ENCODE measurements at places on chromosomes 7 and 10.
A peak's percentile ranks its signal among the peaks of the same experiment; 100 is the strongest.

- DNase-seq = no peak
Measured at GRCh38 chr10:71600849-71601248, 118.7 kb downstream of the C10orf105 start.

GRCh38 chr10:97312897-97313296 is 6.2 kb upstream of the FRAT1 start:
- no peak for DNase-seq

DNA sequence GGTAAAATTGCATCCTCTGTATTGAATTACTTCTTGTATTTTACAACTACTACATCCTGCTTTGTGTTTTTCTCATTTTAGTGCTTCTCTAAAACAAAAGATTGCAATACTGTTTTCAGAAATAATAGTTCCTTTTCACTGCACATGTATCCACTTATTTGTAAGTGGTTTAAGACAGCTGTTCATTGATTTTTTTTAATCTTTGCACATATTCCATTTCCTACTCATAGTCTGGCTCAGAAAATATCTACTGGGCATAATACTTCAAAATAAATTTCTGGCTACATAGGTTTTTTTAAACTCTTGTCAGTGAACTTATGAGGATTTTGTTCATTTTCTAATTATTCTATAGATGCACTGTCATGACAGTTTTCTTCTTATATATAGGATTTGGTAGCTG is 54.8 kb downstream of the SND1 start:
- DNase-seq = no peak

GRCh38 chr10:102113261-102113955 is 6.8 kb downstream of the LDB1 start:
- no peak for DNase-seq

DNA sequence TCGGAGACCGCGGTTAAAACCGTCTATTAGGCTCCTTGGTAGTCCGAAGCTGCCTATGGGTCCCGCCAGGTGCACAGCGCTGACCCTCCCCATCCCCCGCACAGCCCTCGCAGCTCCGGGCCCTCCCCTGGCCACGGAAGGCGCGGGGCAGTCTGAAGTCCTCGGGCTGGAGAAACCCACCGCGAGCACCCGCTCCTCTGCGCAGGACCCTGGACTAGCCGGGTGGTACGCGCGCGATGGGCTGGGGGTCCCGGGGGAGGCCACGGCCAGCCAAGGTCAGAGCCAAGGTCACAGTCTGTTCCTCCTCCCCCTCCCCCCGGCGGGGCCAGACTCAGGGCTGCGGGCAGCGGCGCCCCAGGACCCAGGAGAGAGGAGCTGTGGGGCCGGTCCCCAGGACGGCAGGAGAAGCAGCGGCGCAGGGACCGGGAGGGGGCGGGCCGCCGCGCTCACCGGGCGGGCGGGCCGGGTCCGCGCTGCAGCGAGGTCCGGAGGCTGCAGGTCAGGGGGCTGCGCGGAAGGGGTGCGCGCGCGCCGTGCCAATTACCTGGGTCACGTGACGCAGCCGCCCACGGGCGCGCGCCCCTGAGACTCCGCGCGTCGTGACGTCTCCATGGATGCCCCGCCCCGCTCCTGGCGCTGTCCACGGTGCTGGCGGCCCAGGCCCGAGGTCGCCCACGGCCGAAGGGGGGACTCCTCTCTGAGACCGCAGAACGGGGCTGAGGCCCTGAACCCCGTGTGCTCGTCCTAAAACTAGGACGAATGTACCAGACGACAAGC is at the start of gene OGDHL:
OGDHL (minus strand) TSS at position 535 of the 777 bp plus-strand sequence. CDS start 3,731 bp downstream, outside the sequence.
- peak; percentile 92 for DNase-seq

DNA sequence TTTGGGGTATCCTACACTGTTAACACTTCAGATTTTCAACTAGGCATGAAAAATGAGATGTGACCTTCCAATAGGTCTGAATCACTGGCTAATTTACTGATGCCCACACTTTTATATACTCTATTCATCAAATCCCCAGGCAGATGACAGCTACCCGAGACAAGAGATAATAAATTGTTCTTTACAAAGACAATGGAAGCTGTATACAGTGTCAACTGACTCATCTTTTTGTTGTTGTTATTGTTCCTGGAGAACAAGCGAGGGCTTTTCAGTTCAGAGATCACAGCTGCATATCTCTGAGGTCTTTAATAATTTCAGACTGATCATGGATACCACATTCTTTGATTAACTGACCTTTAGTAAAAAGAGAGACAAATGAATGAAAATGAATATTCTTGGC is 228.9 kb downstream of the SDHAF3 start:
- DNase-seq = no peak

- DNase-seq = no peak
Measured at GRCh38 chr7:39353615-39354376, 212.4 kb upstream of the YAE1 start.

GRCh38 chr7:140364819-140365218 is 33.5 kb downstream of the SLC37A3 start:
- DNase-seq = no peak

Data from GM13976 (cell line).